IPS-NIHi11 (cell line): ENCODE measurements at places on chromosomes 1 and 21.

- DNase-seq: no peak
Observed at GRCh38 chr1:18337757-18338156, 143.0 kb upstream of the KLHDC7A start.

DNA sequence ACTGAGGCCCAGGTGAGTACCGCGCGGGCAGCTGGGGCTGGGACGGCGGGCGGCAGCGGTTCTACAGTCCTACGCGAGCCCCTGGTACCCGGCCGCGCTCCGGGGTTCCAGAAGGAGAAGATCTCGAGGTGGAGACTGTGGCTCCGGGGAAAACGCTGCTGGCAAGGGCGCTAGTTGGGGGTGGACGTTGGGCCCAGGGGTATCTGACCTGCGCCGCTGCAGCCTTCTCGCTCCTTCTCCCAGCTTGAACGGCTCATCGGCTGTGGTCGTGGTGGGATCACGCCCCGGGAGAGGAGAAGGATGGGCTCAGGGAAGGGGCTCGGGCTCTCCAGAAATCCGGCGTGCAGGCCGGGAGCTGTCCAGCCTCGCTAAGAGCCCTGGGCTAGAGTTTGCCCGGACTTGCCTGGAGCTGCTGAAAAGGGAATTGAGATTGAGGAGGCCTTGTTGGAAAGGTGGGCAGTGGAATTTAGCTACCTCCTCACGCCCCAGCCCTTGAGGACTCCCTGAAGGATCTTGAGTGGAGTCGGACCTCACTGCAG is 1.1 kb upstream of the POU3F1 start:
- peak; percentile 65 for DNase-seq

DNA sequence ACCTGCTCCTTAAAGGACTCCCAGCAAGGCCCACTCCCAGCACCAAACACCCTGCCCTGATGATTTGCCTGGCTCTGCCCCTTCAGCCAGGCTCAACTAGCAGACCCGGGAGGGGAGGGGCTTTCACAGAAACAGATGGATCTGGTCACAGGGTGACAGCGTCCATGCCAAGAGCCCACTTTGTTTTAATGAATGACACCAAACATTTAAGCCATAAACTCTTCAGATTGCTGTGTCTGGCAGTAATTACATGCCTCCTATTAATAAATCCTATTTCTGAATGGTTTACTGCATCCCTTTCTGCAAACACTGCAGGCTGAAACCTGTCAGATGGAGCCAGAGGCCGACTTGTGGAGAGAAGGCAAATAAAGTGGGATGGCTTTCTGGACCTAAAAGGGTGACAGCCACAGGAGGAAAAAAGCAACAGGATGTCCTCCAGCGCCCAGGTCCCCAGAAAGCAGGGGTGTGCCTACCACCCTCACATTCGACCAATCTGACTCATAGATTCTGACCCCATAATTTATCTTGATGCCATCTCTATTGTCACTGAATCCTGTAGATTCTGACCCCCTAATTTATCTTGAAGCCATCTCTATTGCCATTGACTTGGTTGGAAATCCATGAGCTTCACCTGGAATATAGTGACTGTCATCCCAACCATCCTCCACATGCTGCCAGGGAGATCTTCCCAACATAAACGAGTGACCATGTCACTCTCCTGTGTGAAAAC is 200.9 kb downstream of the PLPP3 start:
- DNase-seq: no peak

DNA sequence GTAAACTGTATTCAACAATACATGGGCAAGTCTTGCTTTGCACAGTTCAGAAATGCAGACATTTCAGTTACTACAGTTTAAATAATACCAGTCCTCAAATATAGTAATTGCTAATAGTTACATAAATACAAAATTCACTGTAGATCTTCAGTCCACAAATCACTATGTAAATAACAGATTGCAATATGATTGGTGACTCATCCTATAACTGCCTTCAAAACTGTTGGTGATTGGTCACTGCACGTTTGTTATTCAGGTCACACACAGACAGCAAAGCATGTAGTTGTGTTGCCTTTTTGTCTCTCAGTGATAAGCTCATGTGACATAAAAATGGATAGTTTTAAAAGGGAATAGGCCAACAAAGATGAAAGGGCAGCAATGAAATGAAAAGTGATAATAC is 186.5 kb upstream of the CTTNBP2NL start:
- DNase-seq: no peak

DNA sequence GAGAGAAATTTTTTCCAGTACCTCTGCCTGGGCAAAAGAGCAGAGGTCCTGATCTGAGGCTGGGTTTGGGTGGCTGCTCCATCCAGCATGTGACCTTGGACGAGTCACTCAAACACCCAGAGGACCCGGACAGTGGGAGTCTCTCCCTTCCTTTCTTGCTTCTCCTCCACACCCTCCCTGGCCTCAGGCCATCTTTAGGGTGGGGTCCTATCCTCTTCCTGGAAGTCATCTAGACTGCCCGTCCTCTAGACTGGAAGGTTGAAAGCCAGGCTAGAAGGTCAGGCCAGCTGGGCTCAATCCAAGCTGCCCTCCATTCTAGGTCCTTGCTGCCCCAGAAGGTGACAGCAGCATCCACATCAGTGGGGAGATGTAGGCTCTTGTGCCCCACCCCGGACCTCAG is 599.5 kb downstream of the MATN1 start:
- no peak for DNase-seq

GRCh38 chr1:163768576-163768975 is 446.8 kb downstream of the NUF2 start:
- DNase-seq: no peak

DNA sequence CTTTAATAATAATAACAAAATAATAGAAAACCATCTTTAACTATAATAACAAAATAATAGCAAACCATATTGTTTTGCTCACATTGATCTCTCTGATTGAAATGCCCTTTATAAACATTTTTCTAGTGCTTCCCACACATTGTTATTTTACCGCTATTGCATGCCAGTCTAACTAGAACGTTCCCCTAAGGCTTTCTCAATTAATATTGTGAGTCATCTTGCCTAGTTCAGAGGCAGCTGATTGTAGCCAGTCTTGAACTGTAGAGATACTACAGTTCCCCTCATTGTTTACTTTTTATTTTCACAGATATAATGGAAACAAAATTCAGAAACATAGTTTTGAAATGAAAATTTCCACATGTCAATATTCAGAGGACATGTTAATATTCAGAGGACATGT is 192.3 kb upstream of the ADGRL4 start:
- no peak for DNase-seq

GRCh38 chr1:152917794-152918193 is 9.4 kb downstream of the IVL start:
- no peak for DNase-seq

DNA sequence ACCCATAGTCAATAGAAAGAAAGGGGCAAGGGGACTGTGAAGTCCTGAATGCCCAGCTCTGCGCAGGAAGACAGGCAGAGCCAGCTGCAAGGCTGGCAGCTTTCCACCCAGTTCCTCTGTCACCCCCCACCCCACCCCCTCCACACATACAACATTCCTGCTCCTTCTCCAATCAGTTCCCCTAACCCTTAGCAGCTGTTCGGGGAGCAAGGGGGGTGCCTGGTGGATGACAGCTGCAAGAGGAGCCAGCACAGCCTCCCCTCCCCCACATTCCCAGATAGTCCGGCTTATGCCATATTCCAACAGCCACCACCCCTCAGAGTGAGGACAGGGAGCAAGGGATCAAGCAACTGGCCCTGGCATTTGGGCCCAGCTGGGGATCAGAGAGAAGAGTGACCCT is 9.7 kb downstream of the ARHGEF2 start:
- no peak for DNase-seq

GRCh38 chr1:34163792-34164731 is 968 bp downstream of the CSMD2 start:
- peak; percentile 37 for DNase-seq

GRCh38 chr1:205749234-205750137 is 496 bp downstream of the NUCKS1 start:
- DNase-seq: peak; percentile 96

- no peak for DNase-seq
Observed at GRCh38 chr1:173916667-173917066, 460 bp downstream of the SERPINC1 start.

- no peak for DNase-seq
Observed at GRCh38 chr1:34066166-34066565, 98.9 kb downstream of the CSMD2 start.

GRCh38 chr1:17828991-17829390 is 73.9 kb downstream of the ACTL8 start:
- no peak for DNase-seq

- no peak for DNase-seq
Observed at GRCh38 chr1:90104941-90105538, 110.1 kb downstream of the ZNF326 start.

DNA sequence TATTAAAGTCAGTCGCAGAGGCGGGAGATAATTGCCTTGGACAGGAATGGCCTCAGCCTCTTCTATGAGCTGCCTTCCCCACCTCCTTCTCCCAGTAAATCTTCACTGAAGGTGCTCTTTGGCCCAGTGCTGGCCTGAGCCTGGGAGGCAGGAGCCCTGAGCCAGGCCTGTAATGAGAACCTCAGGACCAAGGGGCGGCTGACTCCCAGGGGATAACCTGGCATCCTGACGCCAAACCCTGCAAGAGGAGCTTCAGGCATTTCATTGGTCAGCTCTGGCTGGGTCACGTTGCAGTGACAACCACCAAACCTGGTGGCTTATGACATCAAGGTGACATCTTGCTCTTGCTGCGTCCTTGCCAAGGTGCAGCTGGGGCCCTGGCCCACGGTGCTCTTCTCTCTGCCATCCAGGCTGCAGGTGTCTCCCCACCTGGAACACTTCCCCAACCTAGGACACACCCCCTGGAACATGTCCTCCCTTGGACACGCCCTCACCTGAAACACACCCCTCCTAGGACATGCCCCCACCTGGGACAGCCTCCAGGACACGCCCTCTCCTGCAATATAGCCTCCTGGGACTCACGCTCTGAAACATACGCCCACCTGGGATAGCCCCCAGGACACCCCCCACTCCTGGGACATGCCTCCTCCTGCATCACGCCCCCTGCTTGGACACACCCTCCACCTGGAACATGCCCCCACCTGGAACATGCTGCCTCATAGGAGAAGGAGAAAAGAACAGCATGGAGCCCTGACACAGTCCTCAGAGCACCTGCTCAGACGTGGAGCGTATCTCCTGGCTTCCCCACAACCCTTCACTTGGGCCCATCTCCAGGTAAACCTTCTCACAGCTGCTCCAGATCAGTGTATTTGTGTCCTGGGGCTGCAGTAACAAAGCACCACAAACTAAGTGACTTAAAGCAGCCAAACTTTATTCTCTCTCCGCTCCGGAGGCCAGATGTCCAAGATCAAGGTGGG is 333.6 kb downstream of the NPHP4 start:
- peak; percentile 57 for DNase-seq

GRCh38 chr1:1318777-1319645 is 5.4 kb downstream of the INTS11 start:
- no peak for DNase-seq

GRCh38 chr1:164746632-164747031 is 187.6 kb downstream of the PBX1 start:
- no peak for DNase-seq

DNA sequence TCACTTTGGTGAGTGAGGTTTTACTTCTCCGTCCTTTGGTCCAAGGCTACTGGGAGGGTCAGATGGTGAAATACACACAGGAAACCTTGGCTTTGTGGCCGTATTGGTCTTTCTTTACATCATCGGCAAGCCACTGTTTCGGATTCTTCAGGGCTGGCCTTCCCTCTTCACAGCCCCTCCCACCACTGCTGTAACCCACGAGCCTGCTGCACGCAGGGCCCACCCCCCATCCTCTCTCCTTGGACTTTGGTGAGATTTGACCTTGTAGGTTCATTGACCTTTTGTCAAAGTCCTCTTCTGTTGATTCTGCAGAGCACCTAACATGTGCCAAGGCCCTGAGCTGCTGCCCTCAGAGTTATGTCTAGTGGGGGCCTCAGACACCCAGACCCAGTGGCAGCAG is 328.6 kb downstream of the CAMTA1 start:
- DNase-seq: no peak

DNA sequence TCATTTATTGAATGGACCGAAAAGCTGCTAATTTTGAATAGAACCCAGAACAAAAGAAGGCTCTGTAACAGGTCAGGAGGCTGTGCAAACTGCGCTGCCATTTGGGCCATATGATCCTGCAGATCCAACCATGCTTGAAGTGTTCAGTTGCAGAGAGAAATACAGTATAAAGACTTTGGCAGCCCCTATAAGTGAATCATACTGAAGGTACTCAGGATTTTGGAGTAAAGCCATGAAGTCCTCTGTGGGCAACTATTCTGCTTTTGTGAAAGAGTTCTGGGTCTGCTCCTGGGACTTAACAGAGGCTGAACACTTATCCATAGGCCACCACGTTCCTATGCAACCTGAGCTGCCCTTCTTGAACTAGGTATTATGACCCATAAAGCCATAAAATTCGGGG is 1613.6 kb upstream of the PRMT6 start:
- peak; percentile 26 for DNase-seq

GRCh38 chr1:111963985-111964738 is 25.3 kb downstream of the KCND3 start:
- no peak for DNase-seq

- no peak for DNase-seq
Observed at GRCh38 chr1:234967121-234967520, 161.5 kb downstream of the TOMM20 start.

- no peak for DNase-seq
Observed at GRCh38 chr1:111704776-111705175, 34.4 kb downstream of the INKA2 start.

GRCh38 chr1:47812904-47813514 is 184.2 kb downstream of the TRABD2B start:
- DNase-seq: no peak

DNA sequence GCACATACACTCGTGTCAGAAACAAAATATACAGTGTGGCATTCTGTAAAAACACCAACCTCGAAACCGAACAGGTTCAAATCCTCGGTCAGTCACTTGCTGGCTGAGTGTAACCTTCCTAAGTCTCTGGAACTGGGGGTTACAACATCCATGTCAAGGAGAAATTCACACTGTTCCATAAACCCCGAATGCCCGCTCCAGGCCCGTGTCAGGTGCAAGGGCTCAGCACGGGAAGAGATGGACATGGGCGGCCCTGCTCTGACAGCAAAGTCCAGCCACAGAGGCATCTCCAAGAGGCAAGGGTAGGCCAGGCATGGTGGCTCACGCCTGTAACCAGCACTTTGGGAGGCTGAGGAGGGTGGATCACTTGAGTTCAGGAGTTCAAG is 79.5 kb downstream of the SLC66A1 start:
- no peak for DNase-seq

DNA sequence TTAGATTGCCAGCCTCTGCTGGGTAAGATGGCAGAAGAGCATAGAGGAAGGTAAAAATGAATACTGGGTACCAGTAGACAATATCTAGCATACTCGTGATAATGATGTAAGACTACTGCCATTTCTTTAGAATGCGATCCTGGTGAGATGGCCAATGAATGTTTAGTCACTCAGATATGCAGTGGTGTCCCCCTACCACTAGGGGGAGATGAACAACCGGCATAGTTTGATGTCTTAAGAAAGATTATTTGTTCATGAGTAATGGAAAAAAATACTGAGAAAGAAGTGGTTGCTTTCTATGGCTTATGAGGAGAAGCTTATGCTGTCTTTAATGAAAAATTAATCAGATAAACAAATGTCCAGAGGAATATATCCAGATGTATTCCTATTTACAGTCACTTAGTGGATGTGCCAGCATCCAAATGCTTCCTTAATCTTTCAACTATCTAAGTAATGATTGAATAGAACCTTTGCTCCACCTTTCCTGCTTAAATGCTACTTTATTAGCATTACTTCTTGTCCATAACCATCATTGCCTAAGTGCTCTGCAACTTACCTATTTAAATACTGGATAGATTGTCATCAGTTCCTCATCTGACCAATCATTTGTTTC is 256.6 kb downstream of the ST6GALNAC3 start:
- DNase-seq: peak; percentile 59

- DNase-seq: no peak
Observed at GRCh38 chr1:248757784-248758195, 2.2 kb upstream of the LYPD8 start.

GRCh38 chr1:35555601-35556477 is 1.4 kb downstream of the KIAA0319L start:
- no peak for DNase-seq
